Brain pericyte (primary cell): ENCODE measurements at places on chromosomes 7 and 10.

- no peak for DNase-seq
Observed at GRCh38 chr7:55019191-55019690, 424 bp downstream of the EGFR start.

- DNase-seq: no peak
Observed at GRCh38 chr10:35341521-35341920, 5.2 kb downstream of the CCNY start.

DNA sequence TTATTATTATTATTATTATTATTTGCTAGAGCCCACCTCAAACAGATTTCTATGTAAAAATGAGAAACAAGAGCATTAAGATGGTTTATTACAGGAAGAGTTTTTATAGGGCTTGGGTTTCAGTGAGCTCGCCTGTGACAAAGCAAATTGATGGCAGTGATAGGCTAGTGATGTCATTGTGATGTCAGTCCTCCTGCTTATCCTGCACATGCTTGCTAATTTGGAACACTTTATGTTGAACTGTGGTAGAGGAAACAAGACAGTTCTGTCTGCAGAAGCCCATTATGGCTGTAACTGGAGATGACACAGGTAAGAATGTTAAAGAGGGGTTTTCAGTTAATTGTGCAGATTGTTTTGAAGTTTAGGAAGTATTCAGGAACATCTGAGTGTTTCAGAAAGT is 68.3 kb downstream of the CREM start:
- DNase-seq: no peak

DNA sequence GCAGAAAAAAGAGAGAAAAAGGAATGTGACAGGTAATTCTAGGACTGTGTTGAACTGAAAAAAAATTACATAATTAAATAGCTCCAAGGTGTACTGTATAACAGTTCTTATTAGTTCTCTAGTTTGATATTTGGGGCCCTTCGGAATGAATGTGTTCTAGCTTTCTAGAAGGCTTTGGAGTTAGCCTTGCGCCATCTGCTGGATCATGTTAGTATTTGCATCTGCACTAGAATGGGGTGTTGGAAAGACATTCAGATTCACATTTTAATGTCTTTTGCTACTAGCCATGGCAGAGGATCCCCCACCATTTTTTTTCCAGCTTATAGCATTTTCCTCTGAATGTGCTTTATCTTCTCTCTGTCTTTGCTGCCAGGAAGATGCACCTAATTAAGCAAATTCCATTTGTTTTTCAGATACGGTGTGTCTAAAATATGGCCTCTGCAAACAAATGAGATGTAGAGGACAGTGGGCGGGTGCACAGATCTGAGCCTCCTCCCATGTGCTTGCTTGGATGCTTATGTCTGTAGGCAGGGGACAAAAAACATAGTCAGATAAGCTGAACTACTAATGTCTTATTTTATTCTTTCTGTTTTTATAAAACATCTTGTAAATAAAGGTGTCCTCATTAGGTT is 238.5 kb downstream of the PHF14 start:
- no peak for DNase-seq

DNA sequence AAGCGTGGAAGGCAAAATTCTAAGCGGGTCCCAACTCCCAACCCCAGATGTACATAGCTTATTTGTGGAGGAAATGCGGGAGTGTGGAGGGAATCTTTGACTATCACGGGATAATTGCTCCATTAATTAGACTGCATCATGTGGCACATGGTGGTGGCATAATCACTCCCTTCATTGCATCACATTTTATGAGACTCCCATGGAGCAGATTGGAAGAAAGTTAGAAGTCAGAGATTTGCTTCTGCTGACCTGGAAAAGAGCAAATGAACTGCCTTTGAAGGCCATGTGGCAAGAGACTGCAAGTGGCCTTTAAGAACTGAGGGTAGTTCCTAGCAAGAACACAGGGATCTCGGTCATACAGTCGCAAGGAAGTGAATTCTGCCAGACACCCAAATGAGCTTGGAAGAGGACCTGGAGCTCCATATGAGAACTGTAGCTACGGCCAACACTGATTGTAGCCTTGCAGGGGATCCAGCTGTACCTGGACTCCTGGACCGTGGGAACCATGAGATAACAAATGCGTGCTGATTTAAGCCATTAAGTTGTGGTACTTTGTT is 37.1 kb upstream of the ITGB1 start:
- no peak for DNase-seq

DNA sequence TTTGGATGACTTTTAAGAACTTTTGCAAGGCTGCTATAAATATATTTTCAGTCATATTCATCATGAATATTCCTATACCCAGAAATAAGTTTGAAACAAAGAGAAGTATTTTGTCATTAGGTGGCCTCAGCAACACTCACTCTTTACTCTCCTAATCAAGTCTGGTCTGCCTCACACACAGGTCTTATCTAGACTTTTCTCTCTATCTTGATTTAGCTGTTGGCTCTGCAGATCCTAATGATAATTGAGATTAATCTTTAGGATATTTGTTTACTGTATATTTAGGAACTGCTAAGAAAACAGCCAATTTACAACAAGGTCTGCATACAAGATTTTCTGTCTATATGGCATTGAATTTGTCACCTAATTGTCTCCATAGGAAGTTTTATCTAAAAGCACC is 297.6 kb downstream of the PTEN start:
- DNase-seq: no peak
